ENCODE measurements at places on chromosomes 3 and 15.

GRCh38 chr3:38457111-38458003, 3.7 kb downstream of the ACVR2B start:
- no peak for DNase-seq

- DNase-seq: no peak
Measured at GRCh38 chr3:65901226-65901625, 137.5 kb downstream of the MAGI1 start.

- no peak for DNase-seq
Measured at GRCh38 chr3:171315101-171315500, 145.1 kb downstream of the TNIK start.

DNA sequence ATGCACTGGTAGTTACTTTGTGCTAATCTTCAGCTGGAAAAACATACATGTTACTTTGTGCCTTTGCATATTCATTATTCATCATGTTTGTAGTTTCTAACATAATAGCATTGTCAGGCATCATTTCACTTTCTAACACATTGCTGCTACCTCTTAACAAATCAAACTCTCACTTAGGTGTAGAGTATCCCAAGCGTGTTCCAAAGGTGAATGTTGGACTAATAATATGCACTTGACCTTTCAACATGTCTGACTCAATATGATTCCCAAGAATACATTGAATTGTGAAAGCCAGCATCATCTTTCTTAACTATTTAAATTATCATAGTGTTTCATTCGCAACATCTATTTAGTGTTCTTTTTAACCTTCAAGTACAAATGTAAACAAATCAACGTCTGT, 211.6 kb downstream of the BBX start:
- no peak for DNase-seq

DNA sequence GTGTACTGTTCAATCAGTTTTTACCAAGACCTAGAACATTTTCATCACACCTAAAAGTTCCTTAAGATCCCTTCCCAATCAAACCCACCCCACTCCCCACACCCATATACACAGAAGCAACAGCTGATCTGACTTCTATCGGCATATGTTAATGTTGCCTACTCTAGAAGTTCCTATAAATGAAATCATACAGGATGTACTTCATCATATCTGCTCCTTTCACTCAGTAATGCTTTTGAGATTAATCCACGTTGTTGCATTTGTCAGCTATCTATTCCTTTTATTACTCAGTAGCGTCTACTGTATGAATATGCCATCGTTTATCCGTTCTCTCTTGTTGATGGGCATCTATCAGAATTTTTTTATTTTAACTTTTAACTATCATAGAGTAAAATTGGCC, 14.3 kb upstream of the FILIP1L start:
- DNase-seq: no peak

DNA sequence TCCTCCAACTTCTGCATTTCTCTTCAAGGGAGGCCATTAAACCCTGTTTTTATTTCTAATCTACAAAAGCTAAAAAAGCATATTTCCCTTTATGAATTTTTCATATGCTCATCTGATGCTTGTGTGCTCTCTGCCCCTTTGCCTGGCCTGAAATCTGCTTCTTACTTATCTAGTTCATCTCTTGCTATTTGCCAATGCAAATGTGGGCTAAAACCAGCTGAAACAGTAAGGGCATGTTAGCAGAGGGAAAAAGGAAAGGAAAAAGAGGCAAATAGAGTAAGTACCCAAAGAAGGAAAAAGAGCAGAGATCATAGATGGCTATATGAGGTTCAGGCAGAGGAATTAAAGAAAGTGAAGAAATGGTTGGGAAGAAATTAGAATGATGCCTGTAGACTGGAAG, 185.2 kb downstream of the CNTN4 start:
- no peak for DNase-seq

- DNase-seq: no peak
Measured at GRCh38 chr15:66743703-66744536, 41.9 kb downstream of the SMAD6 start.

- no peak for DNase-seq
Measured at GRCh38 chr3:193859195-193859594, 266.2 kb downstream of the OPA1 start.

GRCh38 chr3:57108684-57109083, 48.2 kb downstream of the SPATA12 start:
- DNase-seq: no peak

Data from tongue (tissue), 3 donors.